Thymus (tissue), 14 donors: ENCODE measurements at places on chromosomes 16 and 17. TPM values are rescaled to one million over a fixed set of nuclear protein-coding genes. Genes with fewer than 3 reads are reported as not detected.

Gene CFAP97D1
- 0.11 TPM for polyA plus RNA-seq

Gene CLEC18B
- polyA plus RNA-seq: 2.6 TPM

Gene TRAPPC1
- 137 TPM for polyA plus RNA-seq

Gene HEATR3
- polyA plus RNA-seq: 20.0 TPM

Gene CHST5
- polyA plus RNA-seq: 0.11 TPM

Gene DYNLRB2
- polyA plus RNA-seq: 10.2 TPM

GRCh38 chr17:42967925-42968324 is 3.7 kb upstream of the AARSD1 start:
- no peak for DNase-seq

- no peak for DNase-seq
Observed at GRCh38 chr16:88888461-88889387, 22.3 kb upstream of the PABPN1L start.

DNA sequence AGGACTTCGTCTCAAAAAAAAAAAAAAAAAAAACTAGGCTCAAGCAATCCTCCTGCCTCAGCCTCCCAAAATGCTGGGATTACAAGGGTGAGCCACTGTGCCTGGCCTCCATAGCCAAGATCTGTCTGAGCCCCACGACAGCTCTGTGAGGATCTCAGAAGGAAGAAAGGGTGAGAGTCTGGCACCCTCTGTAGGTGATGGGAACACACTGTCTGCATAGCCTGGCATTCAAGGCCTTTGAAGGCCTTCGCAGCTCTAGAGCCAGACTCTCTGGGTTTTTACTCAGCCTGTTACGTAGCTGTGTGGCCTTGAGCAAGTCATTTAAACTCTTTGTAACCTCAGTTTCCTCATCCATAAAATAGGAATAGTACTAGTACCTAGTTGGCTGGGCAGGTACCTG is 6.3 kb upstream of the XPO6 start:
- peak; percentile 57 for DNase-seq

DNA sequence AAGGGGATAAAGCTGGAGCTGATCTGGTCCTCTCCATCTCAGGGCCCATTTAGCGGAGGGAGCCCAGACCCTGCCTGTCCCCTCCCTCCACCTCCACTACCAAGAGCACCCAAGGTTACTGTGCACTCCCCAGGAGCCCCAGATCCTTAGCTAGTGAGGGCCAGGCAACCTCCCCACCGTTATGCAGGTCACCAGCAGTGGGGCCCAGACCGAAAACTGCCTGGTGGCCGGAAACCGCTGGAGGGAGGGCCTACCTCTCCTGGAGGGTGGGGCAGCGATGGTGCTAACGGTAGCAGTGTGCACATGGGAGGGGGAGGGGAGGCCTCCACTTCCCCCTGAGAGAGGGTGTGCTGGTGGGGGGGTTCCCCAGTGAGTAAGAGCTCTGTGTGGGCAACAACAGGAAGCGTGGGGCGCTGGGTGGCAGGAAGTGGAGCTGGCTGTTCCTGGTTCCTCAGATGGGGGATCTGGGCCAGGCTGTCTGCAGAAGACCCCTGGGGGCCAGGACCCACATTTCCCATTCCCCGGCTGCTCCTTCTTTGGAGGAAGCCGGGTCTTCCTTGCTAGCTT is 4.4 kb downstream of the FMNL1 start:
- DNase-seq: peak; percentile 89

DNA sequence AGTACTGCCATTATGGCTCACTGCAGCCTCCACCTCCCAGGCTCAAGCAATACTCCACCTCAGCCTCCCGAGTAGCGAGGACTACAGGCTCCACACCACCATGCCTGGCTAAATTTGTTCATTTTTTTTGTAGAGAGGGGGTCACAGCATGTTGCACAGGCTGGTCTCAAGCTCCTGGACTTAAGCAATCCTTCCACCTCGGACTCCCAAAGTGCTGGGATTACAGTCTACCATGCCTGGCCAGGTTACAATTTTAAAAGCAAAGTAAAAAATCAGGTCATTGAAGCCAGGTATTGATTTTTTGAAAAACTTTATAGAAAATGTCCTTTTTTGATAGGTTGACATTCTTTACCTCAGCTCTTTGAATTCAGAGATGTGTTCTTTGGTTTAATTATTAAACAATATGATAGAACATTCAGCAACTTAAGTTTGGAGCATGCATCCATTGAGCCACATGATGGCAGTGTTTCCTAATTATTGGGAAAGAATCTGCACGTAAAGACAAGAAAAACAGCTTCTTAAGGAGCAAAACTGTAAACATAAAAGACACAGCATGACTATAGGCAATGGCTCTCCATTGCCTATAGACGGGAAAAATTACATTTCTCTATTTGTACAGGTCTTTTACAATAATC is 1.7 kb upstream of the SLC16A11 start:
- no peak for DNase-seq

DNA sequence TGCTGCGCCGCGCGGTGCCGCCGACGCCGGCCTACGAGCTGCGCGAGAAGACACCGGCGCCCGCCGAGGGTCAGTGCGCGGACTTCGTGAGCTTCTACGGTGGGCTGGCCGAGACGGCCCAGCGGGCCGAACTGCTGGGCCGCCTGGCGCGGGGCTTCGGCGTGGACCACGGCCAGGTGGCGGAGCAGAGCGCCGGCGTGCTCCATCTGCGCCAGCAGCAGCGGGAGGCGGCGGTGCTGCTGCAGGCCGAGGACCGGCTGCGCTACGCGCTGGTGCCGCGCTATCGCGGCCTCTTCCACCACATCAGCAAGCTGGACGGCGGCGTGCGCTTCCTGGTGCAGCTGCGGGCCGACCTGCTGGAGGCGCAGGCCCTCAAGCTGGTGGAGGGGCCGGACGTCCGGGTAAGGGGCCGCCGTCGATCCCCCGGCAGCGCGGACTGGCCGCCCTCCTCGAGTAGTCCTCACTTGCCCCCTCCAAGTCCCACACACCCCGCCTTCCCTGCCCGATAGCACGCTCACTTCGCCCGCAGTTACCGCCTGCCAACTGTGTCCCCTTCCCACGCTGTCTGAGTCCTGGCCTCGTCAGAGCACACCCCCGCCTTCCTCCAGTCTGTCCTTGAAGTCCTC is 470 bp downstream of the MLYCD start:
- no peak for DNase-seq

GRCh38 chr17:17724307-17725010 is 43.2 kb downstream of the RAI1 start:
- no peak for DNase-seq
